CD4-positive, alpha-beta T cell treated with Interferon alpha-2 for 1 hour (primary cell): ENCODE measurements at places on chromosomes 12 and 14.

- no peak for DNase-seq
Observed at GRCh38 chr14:50069325-50069724, 47.0 kb downstream of the VCPKMT start.

DNA sequence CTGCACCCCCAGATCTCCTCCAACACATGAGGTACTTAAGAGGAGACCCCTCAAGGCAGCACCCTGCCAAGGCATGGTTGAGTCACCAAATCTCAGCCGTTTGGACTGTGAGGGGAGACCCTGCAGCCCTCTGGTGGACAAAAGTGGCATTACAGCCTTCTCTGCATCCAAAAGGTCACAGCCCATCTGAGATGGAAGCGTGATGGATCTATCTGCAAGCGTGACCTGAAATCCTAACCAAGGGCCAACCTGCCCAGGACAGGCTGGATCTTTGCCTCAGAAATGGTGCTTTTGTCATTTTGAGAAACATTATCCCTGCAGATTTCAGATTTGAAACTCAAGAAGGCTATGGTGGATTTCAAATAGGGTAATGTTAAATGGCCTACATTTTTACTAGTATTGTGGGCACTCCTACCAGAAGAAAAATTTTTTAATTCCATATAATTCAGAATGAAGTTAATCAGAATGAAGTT, 23.7 kb upstream of the DHRS4 start:
- peak; percentile 83 for DNase-seq

- DNase-seq, result no peak
Observed at GRCh38 chr12:83656004-83656403, 969.3 kb downstream of the TMTC2 start.

- no peak for DNase-seq
Observed at GRCh38 chr12:129119537-129119936, 266.3 kb downstream of the GLT1D1 start.

GRCh38 chr14:78018283-78018682, 151.9 kb upstream of the NRXN3 start:
- no peak for DNase-seq

DNA sequence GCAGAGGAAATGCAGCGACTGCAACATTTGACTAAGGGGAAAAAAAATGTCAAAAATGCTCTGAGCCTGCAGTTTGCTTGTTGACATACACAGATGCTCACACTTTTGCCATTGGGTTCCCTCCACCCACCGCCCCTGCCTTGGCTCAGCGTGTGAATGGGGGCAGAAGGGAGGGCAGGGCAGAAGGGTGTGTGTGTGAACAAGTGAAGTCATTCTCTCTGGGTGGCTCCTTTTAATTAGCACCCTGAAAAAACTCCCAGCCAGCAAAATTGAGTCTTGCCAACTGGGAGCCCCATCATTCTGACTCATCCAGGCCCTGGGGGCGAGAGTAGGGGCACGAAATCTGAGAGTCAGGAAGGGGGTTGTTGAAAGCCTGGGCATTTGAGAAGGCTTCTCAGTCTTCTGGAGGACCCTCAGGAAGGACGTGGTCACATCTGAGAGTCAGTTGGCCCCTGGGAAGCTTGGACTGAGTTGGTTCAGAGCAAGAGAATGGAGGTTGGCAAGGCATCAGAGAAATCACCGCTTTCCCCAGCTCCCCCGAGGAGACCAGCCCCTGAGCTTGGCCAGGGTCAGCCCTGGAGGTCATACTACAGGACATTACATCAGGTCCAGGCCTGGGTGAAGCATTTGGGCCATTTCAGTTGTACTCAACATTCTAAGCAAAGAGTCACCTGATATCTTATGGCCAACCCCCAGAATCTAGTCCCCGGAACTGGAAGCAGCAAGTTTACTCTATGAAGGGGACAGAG, 22.7 kb upstream of the KRT78 start:
- peak; percentile 41 for DNase-seq

DNA sequence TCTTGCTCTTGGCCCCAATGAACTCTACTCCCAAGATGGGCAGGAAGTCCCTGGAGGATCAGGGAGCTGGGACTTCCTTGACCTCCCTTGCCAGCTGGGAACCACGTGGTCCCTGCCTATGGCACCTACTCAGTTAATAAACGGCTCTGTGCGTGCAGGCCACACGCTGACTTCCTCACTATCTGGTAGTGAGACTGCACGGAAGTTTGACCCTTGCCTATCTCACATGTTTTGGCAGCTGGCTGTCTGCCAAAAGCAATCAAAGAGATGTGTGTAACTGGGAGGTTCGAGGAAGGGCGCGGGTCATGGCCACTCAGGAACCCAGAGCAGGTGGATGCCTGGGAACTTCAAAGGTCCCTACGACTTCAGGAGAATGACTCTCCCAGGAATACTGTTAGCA, 57.9 kb downstream of the RFLNA start:
- no peak for DNase-seq

GRCh38 chr12:74598819-74599218, 61.2 kb downstream of the ATXN7L3B start:
- no peak for DNase-seq

DNA sequence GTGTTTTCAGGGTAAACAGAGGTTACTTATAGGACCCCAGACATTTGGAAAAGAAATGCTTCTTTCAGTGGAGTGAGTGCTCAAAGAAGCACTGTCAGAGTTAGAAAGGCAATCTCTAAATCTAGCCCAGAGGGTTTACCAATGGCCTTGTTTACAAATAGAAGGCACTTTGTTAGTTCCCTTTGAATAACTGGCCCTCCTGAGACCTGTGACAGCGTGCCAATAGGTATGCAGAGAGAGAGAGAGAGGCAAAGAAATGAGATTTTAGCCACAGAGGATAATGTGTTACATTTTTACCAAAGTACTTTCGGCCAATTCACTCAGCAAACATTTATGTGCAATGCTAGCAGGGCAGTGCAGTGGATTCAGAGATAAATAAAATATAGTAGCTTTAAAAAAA, 41.9 kb downstream of the TPH2 start:
- no peak for DNase-seq

- no peak for DNase-seq
Observed at GRCh38 chr12:130698106-130698505, 18.0 kb downstream of the RIMBP2 start.

GRCh38 chr14:101491841-101492240, 69.5 kb upstream of the DIO3 start:
- no peak for DNase-seq
